ENCODE measurements at places on chromosomes 1 and 21.

DNA sequence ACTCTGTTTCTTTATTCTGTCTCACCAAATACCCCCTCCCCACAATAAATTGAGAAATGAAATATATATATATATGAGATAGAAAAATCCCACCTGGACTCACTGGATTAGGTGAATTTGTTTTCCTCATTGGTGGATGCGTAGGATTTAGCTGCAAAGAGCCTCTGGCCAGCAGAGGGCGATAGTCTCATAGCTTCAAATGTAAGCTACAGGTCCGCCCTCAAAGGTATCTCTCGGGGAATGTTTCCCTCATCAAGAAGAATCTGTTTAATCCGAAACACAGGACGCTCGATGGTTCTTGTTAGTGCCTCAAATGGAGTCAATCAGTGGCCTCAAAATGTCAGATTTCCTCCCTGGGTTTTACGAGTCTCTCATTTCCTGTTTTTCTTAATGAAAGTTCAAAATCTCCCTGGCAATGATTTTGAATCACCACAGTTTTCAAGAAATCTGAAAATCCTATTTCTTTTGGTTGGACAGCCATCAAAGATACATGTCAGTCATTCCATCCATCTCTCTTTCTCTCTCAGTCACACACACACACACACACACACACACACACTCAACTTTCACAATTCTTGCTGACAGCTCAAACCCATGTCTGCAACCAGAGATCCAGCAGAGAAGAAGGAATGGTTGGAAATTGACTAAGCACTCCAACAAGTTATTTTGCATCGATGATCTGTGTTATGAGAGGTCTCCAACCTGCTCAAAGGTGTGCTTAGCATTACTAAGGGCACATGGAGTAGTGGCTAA is 13.9 kb upstream of the CAMK1G start:
- no peak for DNase-seq

- no peak for DNase-seq
Measured at GRCh38 chr21:32908534-32908933, 117.2 kb upstream of the OLIG2 start.

DNA sequence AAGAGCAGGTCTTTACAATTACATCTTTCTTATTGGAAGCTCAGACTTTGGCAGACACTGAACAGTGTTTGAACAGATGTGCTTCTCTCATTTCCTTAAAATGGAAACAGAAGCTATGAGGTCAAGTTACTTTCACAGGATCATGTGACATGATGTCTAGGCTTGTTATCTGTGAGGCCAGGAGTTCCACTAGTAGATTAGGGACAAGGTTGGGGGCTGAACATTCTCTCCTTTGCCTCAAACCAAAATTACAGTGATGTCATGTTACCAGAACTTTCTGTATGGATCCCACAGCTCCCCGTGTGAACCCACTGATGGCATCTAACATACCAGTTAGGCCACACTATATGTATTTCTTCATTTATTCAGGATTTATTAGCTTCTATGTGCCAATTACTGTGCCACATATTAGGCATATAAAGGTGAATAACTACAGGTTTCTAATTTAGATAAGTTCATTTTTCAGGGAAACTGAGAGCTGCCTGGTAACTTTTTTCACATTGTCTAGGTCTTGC is 6.0 kb downstream of the DYNLT5 start:
- DNase-seq = no peak

DNA sequence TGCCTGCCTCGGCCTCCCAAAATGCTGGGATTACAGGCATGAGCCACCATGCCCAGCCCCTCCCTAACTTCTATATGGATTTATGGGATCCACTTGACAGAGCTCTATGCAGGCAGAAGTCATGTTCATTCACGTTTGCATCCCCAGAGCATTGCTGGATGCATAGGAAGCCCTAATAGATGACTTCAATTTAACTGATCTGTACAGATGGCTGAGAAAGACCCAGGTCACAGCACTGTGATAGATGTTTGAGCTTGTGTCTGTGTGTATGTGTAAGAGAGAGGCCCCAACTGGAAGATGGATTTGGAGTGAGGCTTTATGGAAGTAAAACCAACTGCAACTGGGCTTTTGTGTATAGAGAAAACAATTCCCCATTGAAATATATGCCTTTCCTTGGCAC is 30.9 kb upstream of the PLXNA2 start:
- DNase-seq = no peak

DNA sequence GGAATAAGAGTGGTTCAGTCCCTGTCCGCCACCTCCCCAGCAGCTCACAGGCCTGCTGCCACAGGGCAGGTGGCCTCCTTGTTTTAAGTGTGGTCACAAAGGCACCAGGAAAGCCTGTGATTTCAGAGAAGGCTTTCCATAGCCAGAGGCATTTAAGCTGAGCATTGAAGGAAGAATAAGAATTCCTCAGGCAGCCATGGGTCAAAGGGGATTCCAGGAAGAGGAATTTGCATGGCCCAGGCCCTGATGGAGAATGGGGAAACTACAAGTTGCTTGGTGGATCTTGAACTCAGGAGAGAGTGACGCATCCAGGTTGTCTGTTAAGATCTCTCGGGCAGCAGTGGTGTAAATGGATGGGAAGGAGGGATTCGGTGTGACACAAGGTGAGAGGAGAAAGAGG is 66.7 kb downstream of the KLHDC7A start:
- no peak for DNase-seq

DNA sequence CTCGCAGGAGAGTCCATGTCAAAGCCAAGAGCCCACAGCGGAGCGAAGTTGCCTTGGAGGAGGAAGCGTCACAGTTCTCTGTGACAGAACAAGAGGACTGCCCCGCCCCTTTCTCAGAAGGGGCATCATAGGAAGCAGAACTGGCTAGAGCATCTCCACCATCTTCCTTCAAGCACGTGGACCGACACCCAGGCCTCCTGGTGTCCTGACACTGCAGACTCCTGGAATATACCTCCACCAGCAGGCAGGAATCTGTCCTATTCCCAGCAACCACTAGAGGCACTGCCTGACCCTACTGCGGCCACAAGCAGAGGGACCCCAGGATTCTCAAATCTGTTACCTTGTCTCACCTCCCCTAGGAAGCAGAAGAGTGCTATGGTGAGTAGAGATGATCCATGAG is 37.8 kb downstream of the GPA33 start:
- no peak for DNase-seq

DNA sequence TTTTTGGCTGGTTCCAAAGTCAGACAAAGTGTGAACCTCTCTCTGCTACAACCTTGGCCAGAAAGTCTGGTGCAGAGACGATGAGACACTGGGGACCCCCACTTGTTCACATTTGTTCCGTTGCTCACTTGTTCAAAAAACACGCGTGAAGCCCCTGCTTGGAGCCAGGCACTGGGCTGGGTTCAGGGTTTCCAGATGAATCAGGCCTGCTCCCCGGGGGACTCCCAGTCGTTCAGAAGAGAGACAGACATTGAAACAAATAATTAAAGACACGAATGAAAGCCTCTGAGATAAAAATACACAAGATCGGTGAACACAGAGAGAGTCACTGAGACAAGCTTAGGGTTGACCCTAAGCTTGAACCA is 101.5 kb upstream of the RUNX3 start:
- DNase-seq = no peak

DNA sequence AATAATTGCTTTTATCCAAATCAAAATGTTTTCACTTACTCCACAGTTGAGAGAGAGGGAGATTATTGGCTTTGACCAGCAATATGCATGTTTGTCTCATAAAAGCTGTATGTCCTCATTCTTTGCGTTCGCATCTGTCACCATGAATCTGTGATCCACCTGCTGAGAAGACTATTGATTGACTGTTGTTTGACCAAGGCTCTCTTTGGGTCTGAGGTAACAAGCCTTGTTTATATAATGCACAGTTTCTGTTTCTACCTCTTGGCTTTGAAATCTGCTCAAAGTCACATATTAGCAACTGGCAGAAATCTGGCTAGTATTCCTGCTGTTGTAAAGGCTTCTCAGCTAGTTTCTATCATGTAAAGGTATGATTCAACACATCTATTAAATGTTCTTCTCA is 157.0 kb downstream of the LYPLAL1 start:
- no peak for DNase-seq

- DNase-seq = no peak
Measured at GRCh38 chr1:152179566-152179965, 20.5 kb upstream of the RPTN start.

DNA sequence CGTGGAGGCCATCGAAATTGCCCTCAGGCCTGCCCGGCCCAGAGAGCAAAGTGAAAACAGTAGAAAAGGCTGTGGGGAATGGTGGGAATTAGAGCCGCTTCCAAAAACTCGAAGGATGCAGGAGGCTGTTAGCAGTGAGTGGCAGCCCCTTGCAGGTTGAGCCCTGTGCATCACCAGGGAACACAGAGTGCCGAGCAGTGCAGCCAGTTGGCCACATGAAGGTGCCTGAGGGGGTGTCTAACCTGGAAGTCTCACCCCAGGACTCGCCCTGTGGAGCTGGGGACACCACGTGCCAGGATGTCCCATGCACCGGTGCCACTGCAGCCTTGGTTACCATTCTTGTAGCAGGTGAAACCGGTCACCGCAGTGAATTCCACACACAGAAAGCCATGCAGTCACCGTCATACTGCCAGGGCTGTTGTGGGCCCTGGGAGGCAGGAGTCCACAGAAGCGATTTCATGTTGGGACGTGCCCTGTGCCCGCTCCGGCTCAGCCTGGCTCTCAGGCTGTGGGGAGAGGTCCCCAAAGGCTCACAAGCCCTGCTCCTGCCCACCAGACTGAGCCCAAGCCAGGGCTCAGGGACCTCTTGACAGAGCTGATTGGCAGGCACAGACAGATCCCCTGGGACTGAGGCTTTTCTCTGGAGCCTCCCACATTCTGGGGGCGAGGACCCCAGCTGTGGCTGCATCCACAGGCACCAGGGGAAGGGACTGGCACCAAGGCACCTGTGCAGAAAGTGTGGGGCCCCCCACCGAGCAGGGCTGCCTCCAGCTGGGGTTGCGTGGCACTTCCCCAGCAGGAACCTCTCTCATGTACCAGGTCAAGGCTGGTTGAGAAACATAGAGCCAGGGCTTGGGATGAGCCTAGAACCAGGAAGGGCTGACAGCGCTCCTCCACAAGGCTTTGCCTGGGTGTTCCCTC is 16.7 kb upstream of the ACTRT2 start:
- DNase-seq = no peak

GRCh38 chr1:33268457-33268856 is 12.2 kb downstream of the ZNF362 start:
- DNase-seq = no peak

DNA sequence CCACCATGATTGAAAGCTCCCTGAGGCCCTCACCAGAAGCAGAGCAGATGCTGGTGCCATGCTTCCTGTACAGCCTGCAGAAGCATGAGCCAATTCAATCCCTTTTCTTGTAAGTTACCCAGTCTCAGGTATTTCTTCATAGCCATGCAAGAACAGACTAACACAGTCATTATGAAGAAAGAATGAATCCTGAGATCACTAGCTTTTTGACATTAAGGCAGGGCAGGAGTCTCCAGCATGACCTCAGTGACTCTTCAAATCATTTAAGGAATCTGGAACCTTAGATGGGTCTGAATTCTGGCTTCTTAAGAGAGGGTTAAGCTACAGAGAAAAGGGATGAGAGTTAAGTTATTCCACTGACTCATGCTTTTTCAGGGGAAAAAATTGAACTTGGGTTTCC is 79.0 kb downstream of the PTPN14 start:
- DNase-seq = no peak

GRCh38 chr1:160204526-160205241 is 500 bp upstream of the PEA15 start:
- no peak for DNase-seq

- no peak for DNase-seq
Measured at GRCh38 chr1:17280894-17281293, 27.1 kb upstream of the PADI4 start.

DNA sequence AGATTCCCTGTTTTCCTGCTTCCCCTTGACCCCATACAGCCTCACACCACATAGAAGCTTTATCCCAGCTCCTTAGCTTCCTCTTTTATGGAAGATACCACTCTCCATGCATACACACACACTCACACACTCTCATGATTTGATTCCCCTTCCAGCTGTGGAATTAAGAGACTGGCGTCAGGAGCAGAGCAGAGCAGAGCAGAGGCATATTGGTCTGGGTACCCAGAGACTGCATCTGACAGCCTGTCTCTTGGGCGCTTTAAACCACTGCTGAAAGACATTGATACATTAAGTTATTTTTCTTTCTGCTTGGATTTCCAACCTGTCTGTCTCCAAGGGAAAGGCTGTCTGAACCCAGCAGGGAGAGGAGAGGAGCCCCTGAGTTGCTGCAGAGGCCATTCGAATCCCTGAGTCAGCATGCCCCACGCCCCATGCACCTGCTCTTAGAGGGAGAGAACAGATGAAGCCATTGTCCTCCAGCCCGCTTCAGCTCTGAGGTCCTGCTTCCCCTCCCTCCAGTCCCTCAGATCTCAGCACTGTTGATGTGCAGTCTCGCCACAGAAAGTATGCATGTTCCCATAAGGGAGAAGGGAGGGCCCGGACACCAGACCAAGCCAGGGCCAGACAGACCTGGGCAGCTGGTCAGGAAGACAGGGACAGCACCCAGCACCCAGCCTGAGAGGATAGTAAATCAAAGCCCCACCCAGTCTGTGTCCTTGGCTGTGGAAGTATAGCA is 66.7 kb upstream of the GJB5 start:
- no peak for DNase-seq

GRCh38 chr1:39485046-39485803 is 6.2 kb upstream of the BMP8A start:
- no peak for DNase-seq

- no peak for DNase-seq
Measured at GRCh38 chr1:87129606-87130005, 199.1 kb upstream of the LMO4 start.

GRCh38 chr1:14869187-14869586 is 270.7 kb downstream of the KAZN start:
- no peak for DNase-seq

GRCh38 chr1:154716011-154716410 is 108.0 kb upstream of the ADAR start:
- no peak for DNase-seq

DNA sequence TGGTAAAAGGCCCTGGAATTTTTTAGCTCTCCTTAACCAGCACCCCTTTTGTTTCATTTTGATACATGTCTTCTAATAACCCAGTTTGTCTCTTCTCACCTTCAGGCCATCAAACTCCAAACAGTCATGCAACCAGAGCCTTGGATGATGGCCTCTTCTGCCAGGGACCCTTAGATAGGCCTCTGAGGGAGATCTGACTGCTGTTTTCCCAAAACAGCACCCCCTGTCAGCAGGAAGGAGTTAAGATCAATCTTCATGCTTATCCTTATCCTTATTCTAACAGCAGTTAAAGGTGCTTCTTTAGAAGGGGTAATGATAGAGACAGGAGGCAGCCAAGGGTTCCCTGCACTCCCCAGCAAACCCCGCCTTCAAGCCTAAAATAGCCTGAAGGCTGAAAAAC is 49.5 kb upstream of the VANGL1 start:
- DNase-seq = no peak

GRCh38 chr1:13593511-13594131 is 10.0 kb downstream of the PDPN start:
- DNase-seq = no peak

- DNase-seq = no peak
Measured at GRCh38 chr1:58850636-58851035, 66.8 kb upstream of the JUN start.

DNA sequence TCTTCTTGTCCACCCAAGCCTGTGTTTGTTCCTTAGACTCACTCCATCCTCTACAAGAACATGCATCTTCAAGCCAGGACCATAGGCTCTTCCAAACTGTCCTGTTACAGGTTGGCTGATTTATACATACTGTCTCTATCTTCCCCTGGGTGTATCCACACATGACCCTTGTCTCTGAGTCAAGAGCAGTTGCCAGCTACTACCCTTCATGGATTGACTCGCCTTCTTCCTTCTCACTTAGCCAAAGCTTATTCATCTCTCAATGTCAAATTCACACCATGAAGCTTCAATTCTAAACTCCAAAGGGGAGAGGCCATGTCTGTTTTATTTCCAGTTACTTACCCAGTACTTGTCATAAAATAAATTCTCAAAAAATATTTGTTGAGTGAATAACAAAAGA is 64.1 kb upstream of the CACHD1 start:
- no peak for DNase-seq

Data from iPS DF 19.7 (cell line).